Left cardiac atrium (tissue), 4 donors: ENCODE measurements at places on chromosomes 7 and 10. TPM values are rescaled to one million over a fixed set of nuclear protein-coding genes. Genes with fewer than 3 reads are reported as not detected.

Gene OR13A1
- total RNA-seq = not detected

- no peak for DNase-seq
These were observed 29.0 kb upstream of the OGDHL start for GRCh38 chr10:49791100-49791499.

- DNase-seq = no peak
These were observed 3.2 kb upstream of the ASCC1 start for GRCh38 chr10:72219235-72219814.

GRCh38 chr10:61159253-61159652, 215.3 kb upstream of the RHOBTB1 start:
- DNase-seq = no peak

- no peak for DNase-seq
These were observed 11.5 kb upstream of the PLAU start for GRCh38 chr10:73899423-73899822.

DNA sequence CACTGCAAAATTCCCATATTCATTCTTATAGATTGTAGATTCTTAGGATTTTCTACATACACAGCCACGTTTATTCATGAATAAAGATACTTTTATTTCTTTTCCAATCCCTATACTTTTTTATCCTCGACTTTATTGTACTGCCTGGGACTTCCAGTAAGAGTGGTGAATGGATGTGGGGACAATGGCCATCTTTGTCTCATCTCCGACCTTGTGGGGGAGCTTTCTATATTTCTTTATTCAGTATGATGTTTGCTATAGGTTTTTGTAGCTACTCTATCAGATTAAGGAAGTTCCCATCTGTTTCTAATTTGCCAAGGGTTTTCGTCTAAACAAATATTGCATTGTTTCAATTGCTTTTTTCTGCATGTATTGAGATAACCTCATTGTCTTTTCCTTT, 184.3 kb downstream of the FOXP2 start:
- no peak for DNase-seq

GRCh38 chr7:33819658-33820057, 85.7 kb upstream of the BMPER start:
- DNase-seq = no peak

GRCh38 chr10:125035588-125036295, 93.8 kb downstream of the ZRANB1 start:
- DNase-seq = no peak

DNA sequence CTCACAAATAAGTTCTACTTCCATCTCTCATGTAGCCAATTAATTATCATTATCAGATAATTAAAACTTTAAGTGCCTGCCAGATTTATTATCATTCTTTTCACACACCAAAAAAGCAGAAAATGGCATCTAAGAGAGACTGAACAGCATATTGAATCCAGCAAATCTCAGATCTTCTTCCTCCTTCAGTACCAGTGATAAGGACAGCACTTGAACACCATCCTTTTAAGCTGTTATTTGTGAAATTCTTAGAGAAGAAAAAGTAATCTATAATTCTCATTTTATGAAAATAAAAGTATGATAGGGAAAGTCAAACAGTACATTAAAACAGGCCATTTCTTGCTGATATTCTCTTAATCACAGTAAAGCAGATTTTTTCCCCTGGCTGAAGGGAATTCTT, 104.5 kb downstream of the ELAPOR2 start:
- no peak for DNase-seq

GRCh38 chr10:15393139-15393825, 22.2 kb upstream of the FAM171A1 start:
- no peak for DNase-seq

DNA sequence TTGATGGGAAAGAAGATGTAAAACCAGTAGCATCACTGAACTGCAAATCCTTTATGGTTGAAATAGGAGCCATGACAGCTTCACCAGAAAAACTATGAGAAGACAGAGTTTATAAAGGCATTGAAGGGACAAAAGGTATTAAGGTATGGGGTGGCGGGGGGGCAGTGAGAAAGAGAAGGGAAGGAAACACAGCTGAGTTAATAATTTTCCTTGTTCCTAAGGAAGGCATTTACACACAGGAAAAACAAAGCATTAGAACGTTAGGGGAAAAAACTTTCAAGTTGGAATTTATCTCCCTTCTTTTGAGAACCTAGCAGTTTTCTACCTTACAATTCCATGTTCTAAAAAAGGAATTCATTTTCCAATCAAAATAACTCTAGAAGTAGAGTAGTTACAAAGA, 4.4 kb downstream of the LARP4B start:
- DNase-seq = no peak

Gene ADARB2
- total RNA-seq = 0.27 TPM

- no peak for DNase-seq
These were observed 257.9 kb downstream of the GRID1 start for GRCh38 chr10:86108696-86109095.

- DNase-seq = no peak
These were observed 39.9 kb downstream of the OGDH start for GRCh38 chr7:44646176-44646920.
